ENCODE measurements at places on chromosomes 1 and 21.

DNA sequence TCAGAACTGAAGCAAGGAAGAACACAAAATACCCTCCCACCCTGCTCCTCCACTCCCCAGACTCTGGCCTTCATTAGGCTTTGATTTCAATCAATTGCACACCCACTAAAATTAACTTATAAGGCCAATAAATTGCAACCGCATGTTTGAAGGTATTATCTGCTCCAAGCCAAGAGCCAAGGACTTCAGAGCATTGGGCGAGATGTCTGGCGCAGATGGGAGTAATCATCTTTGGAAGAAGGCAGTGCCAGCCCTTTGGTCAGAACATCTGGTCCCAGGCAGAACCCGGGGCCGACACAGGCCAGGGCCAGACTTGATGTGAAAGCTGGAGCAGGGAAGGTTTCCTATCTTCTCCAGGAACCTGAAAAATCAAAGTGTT lies 60.0 kb downstream of the SLC66A1 start:
- DNase-seq, result no peak

GRCh38 chr1:158674302-158674701 lies 12.2 kb downstream of the SPTA1 start:
- no peak for DNase-seq

DNA sequence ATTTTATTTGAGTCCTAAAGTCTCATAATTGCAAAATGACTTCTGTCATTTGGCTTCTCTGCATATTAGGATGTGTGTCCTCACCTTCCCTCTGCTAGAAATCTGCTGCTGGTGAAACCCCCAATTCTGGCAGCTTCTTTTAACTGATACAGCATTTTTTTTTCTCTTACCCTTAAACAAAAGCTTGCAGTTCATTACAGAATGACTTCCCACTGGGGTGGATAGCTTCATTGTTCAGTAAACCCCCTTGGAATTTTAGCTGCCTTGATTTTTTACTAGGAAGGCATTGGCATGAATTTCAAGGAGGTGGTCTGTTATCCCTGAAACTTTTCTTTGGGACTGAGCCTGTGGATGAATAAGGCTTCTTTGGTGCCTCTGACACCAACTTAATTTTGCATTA lies 16.8 kb downstream of the TSEN15 start:
- no peak for DNase-seq

DNA sequence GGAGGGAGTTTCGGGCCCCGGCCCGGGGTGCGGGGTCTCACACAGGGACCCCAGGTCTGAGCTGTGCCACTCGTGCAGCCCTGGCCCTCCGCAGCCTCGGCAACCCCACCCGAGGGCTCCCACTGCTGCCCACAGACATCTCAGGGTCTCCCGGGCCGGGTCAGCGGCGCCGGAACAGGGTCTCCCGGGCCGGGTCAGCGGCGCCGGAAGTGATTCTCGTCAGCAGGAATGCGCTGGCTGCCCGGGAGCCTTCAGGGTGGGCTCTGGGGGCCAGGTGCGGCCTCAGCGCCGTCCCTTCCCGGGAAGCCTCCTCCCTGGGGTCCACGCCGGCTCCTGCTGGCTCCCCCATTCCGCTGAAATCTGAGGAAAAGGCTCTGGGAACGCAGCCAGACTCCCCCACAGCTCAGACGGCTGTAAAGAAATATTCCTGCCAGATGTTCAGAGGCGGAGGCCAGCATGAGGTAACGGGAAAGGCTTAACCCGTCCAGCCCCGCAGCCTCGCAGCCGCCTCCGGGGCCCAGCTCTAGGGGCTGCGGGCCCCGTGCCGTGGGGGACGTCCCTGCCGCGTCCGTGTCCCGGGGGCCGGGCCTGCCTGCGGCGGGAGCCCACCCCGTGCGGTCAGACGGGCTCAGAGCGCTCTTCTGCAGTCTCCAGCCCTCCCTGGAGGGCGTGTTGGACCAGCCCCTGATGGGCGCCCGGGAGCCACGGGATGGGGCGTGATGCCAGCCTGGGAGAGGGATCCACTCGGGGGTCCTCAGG lies 8.7 kb upstream of the COL6A1 start:
- DNase-seq, result no peak

GRCh38 chr21:42360317-42360716 lies 6.0 kb downstream of the TFF1 start:
- no peak for DNase-seq

DNA sequence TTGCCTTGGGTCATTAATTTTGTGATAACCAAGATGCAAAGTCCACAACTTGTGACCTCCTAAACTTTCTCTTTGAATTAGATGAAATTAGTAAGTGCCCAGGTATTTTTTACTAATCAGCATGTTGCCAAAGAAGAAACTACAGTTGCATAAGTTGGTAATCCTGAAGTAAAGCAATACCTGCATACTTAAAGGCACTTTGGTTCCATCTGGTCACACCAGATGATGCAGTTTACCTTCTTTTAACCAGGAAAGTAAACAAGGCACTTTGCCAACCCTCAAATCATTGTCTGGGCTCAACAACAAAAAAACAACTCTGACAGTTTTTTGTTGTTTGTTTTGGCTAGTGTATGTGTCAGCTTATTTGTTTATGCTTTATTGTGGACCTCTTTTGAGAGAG lies 55.5 kb upstream of the DYNLT5 start:
- DNase-seq, result no peak

DNA sequence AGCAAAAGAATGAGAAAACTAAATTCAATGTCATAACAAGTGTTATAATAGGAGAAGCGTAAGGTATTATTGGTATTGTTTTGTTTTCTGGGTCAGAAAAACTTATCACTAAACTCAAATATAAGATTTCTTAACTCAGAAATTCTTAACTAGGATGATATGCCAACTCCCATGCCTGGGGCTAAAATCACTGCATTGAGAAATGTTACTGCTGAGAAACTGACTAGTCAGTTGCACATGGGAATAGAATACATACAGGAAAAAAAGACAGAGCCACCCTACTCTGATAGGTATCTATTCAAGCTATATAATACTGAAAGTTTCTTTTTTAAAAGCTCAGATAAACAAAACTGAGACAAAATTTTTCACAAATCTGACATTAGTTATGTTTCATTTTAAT lies 56.3 kb downstream of the PRPF38A start:
- no peak for DNase-seq

GRCh38 chr1:206658981-206659273 lies 23.6 kb downstream of the DYRK3 start:
- no peak for DNase-seq

- no peak for DNase-seq
Measured at GRCh38 chr1:219155135-219155534, 18.5 kb upstream of the LYPLAL1 start.

GRCh38 chr1:46136711-46137110 lies 4.3 kb upstream of the PIK3R3 start:
- no peak for DNase-seq

GRCh38 chr1:27521861-27522431 lies 32.0 kb upstream of the WASF2 start:
- DNase-seq, result no peak

DNA sequence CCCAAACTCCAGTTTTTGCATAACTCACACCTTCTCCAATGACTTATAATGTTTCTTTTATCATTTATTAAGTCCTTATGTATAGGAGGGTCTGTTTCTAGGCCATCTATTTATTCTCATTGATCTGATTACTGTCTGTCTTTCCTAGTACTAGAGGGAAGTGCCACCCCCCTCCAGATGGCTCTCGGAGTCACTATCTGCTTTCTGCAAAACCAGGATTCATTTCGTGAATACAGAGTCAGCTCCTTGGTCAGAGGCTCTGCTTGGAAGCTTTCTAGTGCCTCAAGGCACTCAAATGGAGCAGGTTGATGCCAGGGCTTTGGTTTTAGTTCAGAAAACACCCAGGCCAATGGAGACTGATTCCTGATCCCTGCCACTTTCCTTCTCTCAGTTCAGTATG lies 102.3 kb upstream of the CD34 start:
- no peak for DNase-seq

- DNase-seq, result no peak
Measured at GRCh38 chr1:161215076-161215475, at the start of gene FCER1G. TSS of gene FCER1G (plus strand) at chr1:161215295. CDS start at chr1:161215322, 27 bp downstream.

Measured in hypothalamus (tissue), 51 donors.